Activated naive CD8-positive, alpha-beta T cell treated with anti-CD3 and anti-CD28 coated beads, Interleukin-2, amount 10 ng/mL, durations not matched to agents 7 days and 5 days (primary cell): ENCODE measurements at places on chromosomes 7 and 10. TPM values are rescaled to one million over a fixed set of nuclear protein-coding genes. Genes with fewer than 3 reads are reported as not detected.

- no peak for DNase-seq
Observed at GRCh38 chr7:103810112-103810744, 179.2 kb downstream of the RELN start.

DNA sequence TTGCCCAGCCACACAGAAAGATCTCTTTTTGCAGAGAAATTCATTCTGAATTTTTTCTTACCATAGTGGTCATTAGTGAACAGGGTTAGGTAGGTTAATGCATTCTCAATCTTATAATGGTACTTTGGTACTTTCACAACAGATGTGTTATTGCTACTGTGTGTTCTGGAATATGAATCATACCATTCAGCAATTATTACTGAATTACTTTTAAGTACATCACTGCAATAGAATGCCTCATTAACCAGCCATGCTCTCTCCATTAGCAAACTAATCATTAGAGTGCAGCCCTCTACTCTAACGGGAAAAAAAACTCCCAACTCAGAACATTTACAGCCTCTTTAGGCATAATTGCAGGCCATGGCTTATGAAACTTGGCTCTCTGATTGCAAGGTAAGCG is 102.1 kb downstream of the DOCK4 start:
- DNase-seq = no peak

DNA sequence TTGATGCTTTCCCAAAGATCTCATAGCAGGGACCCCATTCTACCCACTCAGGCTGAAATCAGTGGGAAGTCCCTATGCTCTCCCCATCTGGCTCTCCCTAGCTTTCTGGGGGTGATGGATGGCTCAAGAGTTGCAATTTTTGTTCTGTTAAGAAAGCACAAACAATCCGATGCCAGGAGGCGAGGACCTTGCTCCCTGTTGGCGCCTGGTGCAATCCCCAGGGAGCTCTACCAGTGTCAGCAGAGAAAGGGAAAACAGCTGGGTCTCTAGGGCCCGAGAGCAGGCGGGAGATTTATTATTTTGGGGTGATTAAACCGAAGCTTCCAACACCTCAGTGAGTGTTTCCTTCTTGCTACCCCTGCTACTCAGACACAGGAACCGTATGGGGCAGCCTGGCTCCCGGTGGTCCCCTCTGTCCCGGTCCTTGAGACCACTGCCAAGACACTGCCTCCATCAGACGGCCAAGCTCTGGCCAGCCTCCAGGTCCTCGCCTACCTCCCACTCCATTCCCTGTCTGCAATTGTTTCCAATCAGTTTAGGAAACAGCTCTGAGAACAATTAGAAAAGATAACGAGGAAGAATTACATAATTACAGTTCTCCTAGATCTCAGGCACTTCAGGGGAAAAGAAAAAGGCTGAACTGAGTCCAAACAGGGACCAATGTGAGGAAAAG is 147.9 kb downstream of the PLXNA4 start:
- no peak for DNase-seq

DNA sequence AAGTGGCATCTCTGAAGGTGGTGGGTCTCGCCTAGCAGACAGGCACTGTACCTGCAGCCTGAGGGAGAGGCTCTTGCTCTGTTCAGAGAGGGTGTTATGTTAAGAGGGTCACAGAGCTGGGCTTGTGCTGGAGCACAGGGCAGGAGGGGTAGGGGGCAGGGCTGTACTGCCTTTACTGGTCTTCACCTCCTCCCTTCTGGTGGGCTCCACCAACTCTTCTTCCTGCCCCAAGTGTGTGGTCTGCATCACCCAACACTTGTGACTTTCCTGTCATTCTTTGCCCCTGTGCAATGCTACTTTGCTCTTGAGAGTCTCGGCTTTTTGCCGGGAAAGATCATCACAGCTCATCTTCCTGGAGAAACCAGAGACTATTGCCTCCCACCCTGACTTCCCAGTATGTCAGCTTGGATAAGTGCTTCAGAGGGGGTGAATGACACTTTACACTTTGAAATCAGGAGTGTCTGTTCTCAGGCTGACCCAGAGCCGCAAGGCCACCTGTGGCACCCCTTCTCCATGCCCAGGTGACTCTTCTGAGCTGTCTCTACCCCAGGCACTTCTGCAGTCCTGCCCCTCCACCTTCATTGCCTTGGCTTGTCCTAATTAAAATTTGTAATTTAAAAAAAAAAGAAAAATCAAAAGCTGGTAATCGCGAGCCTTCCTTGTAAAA is 38.4 kb upstream of the IKZF1 start:
- peak; percentile 62 for DNase-seq

- DNase-seq = no peak
Observed at GRCh38 chr10:6388261-6388893, 185.6 kb downstream of the PFKFB3 start.

GRCh38 chr7:47657126-47657525 is 75.2 kb upstream of the TNS3 start:
- no peak for DNase-seq

SMO gene
- 0.20 TPM for total RNA-seq
